AG04449 (cell line): ENCODE measurements at places on chromosomes 5 and 9.

GRCh38 chr5:138705007-138705406 lies 48.2 kb upstream of the CTNNA1 start:
- DNase-seq = no peak

DNA sequence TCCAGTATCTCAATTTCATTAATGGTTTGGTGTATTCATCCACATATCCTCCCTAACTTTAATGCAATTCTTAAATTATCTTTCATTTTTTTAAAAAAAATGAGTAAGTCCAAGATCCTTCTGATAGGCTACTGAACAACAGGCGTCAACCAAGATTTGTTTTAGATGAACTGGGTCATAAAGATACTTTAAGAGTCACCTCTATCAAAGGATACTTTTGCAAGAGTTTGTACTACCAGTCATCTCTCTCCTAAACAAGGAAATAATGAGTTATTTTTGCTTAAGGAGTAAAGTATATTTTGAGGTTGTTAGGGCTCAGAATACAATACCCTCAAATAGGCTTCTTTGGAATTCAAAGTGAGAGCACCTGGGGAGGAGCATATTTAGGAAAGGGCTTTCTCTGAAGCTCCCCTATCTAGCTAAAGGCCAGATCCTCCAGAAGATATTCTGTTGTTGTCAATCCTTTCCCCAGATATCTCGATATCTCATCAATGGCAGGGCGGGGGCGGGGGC lies 25.8 kb downstream of the HAVCR1 start:
- DNase-seq = no peak

DNA sequence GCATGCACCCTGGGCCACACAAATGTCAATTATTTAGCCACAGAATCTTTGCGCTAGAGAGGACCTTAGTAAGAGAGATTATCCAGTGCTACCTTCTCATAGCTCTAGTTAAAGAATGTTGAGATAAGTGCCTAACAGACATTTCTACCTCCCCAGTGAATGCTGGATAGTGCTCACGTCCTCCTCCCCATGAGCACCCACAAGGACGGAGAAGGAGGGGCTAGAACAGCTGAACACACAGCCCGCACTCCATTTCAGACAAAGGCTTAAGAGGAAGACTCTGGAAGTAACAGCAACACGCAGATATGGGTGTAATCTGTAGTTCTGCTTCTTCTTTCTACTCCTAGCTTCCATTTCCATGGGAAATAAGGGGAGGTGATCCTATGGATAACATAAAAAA lies 120.5 kb downstream of the FEM1C start:
- no peak for DNase-seq

DNA sequence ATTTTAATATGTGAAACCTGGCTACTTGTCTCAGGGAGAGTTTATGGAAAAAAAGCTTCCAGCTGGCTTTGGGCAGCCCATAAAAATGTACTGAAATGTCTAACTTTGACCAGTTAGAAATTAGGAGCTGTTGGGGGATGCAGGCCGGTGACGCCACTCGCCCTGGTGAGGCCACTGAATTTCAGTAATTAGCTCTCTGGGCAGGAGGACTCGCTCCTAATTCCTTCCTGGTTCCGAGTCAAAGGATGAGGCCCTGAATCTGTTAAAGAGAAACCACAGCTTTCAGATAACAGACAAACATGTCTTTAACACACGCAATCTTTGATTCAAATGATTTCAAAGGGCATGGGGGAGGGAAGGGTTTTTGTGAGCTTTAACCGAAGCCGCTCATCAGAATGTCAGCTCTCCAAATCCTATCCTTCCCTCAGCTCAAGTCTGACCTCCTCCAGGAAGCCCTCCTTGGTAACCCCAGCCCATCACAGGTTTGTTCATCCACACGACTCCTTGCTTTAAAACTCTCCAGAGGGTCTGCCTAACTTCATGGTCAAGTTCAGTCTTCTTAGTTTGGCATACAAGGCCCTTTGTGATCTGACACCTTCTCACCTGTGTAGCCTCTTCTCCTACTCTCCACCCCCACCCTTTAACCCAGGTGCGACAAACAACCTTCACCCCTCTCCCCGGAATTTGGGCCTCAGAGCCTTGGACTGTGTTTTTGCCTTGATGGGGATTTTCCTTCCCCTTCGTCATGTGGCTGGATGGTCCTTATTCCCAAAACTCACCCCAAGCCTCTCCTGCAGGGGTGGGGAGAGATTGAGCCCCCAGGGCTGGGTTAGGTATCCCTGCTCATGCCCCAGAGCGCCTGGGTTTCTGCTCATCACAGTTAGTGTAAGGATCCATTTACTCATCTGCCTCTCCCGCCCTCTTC lies 13.6 kb upstream of the PHF19 start:
- no peak for DNase-seq

- DNase-seq = no peak
Measured at GRCh38 chr9:21455320-21455719, 15.1 kb downstream of the IFNA1 start.

DNA sequence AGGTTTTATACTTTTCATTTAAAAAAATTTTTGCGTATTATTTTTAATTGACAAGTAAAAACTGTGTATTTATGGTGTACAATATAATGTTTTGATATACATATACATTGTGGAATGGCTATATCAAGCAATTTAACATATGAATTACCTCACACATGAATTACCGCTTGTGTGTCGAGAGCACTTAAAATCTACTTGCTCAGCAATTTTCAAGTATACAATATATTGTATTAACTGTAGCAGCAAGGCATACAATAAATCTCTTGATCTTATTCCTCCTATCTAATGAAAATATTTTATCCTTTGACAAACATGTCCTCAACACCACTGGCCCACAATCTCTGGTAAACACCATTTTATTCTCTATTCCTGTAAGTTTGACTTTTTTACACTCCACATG lies 224.4 kb upstream of the CYLC2 start:
- DNase-seq = no peak

DNA sequence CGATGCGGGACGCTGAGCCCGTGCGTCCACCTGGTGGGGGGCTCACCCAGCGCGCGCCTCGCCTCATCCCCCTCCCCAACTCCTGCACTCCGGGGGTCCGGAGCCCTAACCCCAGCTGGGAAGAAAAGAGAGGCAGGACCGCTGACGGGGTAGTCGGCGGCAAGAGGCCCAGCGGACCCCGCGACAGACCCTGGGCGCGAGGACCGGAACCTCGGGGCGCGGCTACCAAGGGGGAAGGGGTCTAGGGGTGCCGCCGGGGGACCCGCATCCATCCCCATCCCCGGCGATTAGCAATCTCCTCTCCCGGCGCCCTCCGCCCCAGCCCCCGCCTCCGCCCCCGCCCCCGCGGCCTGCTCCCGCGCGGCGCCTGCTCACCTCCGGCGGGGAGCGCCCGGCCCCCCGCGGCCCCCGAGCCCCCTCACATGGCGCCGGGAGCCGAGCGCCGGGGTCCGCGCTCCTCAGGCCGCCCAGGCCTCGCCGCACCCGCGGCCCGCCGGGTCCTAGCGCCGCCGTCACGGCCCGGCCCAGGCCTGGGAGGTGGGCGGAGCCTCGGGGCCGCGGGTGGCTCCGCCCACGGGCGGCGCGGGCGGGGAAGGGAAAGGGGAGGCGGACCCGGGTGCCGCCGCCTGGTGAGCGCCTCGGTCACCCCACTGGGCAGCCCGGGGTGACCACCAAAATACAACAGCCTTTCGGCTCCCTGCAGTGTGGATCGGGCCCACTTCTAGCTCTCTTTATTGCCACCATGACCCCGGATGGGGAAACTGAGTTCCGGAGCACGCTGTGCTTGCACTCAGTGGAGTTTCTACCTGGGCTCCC lies at the start of gene ST6GALNAC6:
Gene ST6GALNAC6, minus strand, starts transcription at position 476 of the 816 bp plus-strand sequence. CDS start 1,622 bp downstream, outside the sequence.
- DNase-seq = no peak

- DNase-seq = no peak
Measured at GRCh38 chr5:17406423-17406838, 91.6 kb upstream of the TAF11L2 start.

- DNase-seq = no peak
Measured at GRCh38 chr5:142973932-142974331, 203.8 kb downstream of the ARHGAP26 start.

- no peak for DNase-seq
Measured at GRCh38 chr5:172834415-172835289, 601 bp downstream of the ERGIC1 start.

DNA sequence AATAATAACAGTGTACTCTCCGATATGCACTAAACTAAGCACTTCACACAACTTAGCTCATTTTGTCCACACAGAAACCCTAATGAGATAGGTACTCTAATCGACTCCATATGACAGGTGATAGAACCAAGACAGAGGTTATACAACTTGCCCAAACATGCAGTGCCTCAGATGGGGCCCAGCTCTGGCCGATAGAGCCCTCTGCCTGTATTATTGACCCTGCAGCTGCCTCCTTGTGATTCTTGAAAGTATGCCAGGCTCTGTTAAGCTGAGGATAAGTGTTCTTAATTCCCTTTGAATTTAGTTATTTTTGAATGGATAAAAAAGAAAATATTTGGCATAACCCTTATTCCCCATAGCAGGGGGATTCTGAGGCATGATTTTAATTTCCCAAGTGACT lies 78.5 kb downstream of the HMHB1 start:
- no peak for DNase-seq

GRCh38 chr9:122053064-122053463 lies 40.0 kb downstream of the TTLL11 start:
- no peak for DNase-seq

GRCh38 chr5:114789773-114790402 lies 379.8 kb downstream of the TRIM36 start:
- peak; percentile 3 for DNase-seq

GRCh38 chr5:114099161-114099560 lies 262.7 kb upstream of the KCNN2 start:
- DNase-seq = no peak

- no peak for DNase-seq
Measured at GRCh38 chr5:33194914-33195313, 245.9 kb upstream of the TARS1 start.

DNA sequence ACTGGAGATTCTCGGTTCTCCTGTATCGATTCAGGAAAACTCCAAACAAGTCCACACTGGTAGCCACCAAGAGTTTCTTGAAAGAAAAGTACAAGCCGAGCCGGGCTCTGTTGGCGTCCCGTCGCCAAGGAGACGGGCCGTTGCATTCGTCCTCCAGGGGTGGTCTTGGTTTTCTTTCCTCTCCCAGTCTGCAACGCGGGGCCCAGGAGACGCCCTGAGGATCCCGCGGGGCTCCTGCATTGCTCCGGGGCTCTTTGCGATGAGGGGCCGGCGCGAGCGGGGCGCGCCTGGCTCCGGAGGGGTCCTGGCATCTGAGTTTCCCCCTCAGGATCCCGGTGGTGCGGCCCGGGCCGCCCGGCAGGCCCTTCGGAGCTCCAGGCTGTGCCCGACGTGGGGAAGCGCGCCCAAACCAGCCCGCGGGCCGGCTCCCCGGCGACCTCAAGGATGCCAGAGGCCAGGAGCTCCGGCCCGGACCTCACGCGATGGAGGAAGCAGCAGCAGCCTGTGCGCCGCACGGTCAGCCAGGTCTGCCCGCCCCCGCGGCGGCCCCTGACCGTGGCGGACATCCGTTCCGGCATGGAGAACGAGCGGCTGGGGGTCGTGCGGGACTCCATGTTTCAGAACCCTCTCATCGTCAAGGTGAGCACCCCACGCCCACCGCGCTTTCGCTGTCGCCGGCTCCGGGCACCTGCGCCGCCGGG lies at the start of gene CFAP77:
Gene CFAP77, plus strand, starts transcription at position 384 of the 701 bp plus-strand sequence. Its CDS starts 61 bp downstream, at position 445.
- DNase-seq = no peak

- DNase-seq = no peak
Measured at GRCh38 chr5:387491-388265, 55.3 kb upstream of the EXOC3 start.

DNA sequence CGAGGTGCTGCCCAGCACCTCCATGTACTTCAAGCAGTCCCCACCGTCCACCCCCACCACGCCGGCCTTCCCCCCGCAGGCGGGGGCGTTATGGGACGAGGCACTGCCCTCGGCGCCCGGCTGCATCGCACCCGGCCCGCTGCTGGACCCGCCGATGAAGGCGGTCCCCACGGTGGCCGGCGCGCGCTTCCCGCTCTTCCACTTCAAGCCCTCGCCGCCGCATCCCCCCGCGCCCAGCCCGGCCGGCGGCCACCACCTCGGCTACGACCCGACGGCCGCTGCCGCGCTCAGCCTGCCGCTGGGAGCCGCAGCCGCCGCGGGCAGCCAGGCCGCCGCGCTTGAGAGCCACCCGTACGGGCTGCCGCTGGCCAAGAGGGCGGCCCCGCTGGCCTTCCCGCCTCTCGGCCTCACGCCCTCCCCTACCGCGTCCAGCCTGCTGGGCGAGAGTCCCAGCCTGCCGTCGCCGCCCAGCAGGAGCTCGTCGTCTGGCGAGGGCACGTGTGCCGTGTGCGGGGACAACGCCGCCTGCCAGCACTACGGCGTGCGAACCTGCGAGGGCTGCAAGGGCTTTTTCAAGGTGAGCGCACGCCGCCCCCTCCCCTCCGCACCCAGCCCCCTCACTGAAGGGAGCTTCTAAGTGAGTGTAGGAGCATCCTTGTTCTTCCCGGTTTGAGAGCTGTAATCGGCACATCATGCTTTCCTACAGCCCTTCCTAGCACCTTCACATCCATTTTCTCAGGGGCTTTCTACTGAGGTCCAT lies 6.9 kb downstream of the NR4A3 start:
- no peak for DNase-seq

- no peak for DNase-seq
Measured at GRCh38 chr9:83986195-83986594, 5.6 kb downstream of the RMI1 start.

DNA sequence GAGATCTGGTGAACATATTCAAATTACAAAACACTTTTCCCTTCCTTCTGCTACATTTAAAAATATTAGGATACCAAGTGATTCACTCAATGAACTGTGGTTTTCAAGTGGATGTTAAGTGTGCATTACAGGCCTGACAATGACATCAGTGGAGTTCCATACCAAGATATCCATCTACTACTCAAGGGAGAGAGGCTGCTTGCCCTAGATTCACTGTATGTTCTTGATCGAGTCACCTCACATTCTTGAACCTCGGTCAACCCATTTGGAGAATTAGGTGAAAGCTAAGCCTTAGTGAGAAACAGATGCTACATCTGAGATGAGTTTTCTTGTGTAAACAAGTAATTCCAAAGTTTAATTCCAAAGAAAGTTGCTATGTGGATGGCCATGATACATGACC lies 142.2 kb downstream of the FGF10 start:
- no peak for DNase-seq

- DNase-seq = no peak
Measured at GRCh38 chr5:6763191-6763590, 50.0 kb downstream of the TENT4A start.
